ENCODE measurements at places on chromosomes 3 and 15.
A peak's percentile ranks its signal among the peaks of the same experiment; 100 is the strongest.

- no peak for DNase-seq
Observed at GRCh38 chr3:101413656-101414055, 93.3 kb upstream of the IMPG2 start.

GRCh38 chr3:69191516-69191915, 69.1 kb upstream of the LMOD3 start:
- DNase-seq, result no peak

DNA sequence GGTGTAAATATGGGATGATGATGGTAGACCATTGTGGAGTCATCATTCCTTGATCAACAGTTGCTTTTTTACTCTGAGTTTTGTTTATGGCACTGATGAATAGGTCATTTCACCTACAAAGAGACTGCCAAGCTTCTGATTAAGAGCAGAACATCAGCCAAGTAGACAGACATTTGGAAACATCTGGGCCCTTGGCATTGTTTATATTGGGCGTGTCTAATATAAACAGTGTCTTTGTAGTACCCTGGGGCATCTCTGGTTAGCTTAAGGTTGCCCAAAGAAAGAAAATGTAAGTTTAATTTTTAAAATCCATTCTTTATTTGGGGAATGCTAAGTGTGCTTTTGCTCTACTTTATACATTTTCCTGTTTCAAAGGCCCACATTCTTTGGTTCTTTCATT, 377.0 kb downstream of the FEZF2 start:
- DNase-seq, result no peak

GRCh38 chr15:68599560-68600071, 20.8 kb downstream of the CORO2B start:
- no peak for DNase-seq

DNA sequence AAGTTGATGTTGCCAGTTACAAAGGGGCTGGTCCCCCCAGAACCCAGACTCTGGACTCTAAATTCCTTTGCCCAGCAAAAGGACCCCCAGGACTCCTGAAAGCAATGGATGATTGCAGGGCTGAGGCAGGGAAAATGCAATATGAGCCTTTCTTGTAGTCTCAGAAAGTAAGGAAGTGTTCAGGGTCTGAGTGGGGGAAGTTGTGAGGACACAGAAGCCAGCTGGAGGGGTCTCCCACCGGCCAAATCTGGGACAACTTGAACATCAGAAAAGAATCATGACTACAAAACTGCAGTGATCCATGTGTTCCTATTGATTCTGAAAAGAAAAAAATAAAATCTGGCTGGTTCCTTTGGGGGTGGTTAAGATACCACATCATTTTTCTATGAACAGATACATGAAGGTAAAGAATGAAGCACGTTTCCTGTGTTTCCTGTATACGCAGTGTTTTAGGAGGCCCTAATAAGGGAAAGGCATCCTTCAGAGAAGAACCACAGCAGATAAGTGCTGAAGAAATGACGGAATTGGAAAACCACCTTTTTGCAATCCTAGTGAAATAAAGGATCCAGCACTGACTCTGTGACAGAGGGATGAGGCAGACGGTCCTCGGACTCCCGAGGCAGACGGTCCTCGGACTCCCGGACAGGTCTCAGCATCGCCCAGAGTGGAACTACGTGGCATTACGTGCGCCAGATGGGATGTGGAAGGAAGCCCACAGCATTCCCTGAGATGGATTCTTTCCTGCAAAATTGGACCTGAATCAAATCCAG, 22.2 kb upstream of the GRIP2 start:
- DNase-seq, result no peak

- peak; percentile 5 for DNase-seq
Observed at GRCh38 chr15:25783607-25784540, 79.3 kb downstream of the ATP10A start.

DNA sequence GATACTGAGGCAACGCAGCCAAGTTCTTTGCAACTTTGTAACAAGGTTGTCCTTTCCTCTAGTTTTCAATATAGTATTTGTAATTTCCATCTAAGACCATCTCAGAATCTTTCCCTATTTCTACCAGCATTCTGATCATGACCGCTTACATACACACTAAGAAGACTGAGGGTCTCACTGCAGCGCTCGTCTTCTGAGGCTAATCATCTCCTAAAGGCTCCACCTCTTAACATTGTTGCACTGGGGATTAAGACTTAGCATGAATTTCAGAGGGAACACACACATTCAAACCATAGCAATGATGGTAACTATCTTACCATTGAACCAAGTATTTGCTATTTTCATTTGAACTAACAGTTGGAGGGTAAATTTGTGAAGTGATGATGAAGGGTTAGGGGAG, 463.3 kb upstream of the CCDC54 start:
- no peak for DNase-seq

DNA sequence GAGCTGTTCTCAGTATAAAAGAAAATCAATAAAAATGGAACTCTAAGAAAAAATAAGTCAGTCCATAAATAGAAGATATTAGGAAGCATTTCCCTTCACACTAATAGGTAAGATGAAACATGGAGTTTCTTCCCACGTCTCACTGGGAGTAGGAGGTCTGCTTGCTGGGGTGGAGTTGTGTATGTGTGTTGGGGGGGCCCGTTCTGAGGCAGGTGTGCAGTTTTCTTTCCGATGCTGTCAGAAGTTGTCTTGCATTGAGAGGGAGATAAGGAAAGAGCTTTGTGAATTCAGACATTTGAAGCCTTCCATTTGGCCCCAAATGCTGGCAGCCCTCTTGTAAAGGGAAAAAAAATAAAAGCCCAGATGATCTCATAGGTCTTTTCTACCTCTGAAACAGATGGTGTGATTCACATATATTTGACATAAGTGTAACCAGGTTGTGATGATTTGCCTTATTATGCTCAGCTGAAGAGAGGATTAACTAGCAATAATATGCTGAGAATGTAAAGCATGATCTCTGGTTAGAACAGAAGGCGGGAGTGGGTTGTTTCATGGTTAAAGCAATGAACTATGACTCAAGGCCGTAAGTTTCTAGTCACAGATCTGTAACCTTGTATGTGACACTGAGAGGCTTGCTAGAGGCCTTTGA, 8.8 kb downstream of the RASGRP1 start:
- DNase-seq, result no peak

DNA sequence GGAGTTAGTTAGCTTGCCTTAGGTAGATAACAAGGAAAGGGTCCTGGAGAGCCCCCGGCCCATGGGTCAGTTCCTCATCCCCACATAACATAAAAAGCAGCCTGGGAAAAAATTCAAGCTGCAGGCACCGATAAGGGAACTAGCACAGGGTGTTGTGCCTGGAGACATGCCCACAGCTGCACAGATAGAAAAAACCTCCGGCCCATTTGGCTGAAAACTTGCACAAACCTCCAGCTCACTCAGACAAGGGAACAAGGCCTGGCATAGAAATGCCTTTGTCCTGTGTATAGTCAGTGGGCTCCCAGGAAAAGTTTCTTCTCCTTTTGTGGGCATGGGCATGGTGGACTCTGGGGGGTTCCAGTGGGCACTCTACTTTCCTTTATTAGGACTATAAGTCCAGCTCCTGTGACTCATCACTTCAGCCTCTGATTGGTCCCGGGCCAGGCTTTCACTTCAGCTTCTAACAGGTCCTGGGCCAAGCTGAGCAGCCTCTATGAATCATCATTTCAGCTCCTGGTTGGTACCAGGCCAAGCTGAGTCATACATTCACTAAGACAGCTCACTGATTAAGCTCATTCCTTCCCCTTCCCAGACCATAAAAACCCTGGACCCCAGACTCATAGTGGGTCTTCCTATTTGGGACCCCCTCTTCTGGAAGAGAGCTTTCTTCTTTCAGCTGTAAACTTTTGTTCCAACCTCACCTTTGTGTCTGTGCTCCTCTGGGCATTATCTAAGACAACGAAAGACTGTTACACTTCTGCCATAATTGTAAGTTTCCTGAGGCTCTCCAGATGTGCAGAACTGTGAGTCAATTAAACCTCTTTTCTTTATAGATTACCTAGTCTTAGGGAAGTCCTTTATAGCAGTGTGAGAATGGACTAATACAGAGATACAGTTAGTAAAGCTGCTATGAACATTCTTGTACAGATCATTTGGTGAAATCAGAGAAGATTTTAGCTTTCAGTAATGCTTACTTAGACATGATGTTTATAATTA, 348.0 kb upstream of the DPPA4 start:
- no peak for DNase-seq

- DNase-seq, result no peak
Observed at GRCh38 chr15:65930134-65930533, 60.8 kb downstream of the RAB11A start.
